ENCODE measurements at places on chromosomes 7 and 10.
A peak's percentile ranks its signal among the peaks of the same experiment; 100 is the strongest.

GRCh38 chr7:25998499-25998898 is 153.5 kb upstream of the NFE2L3 start:
- DNase-seq: no peak

DNA sequence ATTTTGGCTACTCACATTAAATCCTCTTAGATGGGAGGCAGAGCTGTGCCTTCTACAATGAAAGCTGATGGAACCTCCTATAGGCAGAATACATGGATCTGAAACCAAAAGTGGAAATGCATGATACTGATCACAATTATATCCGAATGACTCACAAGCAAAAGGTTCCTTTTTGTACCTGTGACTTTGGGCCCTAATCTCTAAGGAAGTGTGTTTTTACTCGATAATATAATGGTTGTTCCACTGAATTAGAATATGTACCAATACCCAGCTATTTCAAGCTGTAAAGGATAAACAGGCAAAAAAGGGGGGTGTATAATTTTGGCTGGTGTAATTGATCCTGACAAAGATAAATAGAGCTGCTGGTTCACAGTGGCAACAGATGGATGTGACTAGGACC is 17.6 kb upstream of the LAMB1 start:
- no peak for DNase-seq

DNA sequence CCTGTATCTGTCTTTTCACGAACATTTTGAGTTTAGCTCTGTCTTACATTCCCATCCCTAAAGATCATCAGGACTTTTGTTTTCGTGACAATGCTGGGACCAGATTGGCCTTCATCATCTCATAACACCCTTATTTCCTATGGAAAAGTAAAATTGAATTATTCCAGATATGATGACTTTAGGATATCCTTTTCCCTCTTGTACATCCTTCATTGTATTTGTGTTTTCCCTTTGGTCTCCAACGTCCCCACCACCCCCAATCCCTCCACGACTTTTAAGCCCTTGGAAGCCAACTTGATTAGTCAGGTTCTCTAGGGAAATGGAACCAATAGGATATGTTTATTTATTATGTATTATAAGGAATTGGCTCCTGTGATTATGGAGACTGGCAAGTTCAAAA is 167.6 kb downstream of the ARL4A start:
- no peak for DNase-seq

GRCh38 chr7:4882169-4883032 is 1.1 kb downstream of the RADIL start:
- no peak for DNase-seq

GRCh38 chr10:91955114-91955513 is 31.5 kb downstream of the BTAF1 start:
- DNase-seq: no peak

DNA sequence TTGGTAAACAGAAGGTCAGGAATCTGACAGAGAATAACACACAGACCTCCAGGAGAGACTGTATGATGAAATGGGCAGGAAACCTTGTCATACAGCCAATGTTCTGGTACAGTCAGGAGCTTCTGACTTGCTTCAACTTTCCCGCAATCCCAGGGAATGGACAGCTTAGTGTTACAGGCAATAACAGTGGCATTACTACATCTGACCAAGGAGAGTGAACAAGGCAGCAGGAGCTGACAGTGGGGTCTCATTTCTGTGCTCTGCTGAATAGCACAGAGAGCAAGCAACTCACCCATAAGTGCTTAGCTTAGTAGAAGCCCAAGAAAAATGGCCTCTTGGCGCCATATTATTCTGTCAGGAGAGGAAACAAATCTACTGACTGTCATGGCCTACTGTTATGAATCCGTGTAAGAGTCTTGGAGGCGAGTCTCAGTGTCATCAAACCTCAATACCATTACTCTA is 186.2 kb upstream of the MTPN start:
- no peak for DNase-seq

GRCh38 chr7:139426258-139427028 is 57.0 kb downstream of the KLRG2 start:
- DNase-seq: no peak

DNA sequence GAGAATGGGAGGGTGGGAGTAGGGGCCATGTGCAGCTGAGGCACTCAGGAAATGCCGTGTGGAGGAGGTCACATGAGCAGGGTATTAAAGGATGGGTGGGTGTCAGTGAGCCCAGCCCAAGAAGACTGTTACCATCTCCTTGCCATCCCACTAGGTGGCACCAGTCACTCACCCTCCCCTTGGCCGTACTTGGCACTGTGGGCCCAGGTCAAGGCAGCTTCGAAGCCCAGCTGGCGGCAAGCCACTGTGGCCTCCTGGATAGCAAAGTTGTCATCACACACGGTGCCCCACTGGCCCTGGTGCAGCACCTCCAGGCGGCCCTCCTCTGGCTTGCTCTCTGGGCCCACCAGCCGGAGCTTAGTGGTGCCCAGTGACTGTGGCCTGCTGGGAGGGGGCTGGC is 5.4 kb downstream of the LOXL4 start:
- peak; percentile 14 for DNase-seq

DNA sequence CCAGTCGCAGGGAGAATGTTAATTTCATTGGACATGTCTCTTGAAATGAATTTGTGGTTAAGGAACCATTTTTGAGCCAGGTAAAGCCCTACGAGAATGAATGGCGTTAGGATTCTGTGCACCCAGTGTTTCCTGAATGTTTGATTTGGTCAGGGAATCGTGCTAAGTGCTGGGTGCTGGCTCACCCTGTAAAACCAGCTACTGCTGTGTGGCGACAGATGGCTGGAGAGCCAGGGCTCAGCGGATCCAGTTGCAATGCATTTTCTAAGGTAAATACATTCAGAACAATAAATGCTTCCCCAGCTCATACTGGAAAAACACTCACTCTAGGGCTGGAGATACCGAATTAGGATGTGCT is 355.5 kb downstream of the GLRX3 start:
- DNase-seq: no peak

DNA sequence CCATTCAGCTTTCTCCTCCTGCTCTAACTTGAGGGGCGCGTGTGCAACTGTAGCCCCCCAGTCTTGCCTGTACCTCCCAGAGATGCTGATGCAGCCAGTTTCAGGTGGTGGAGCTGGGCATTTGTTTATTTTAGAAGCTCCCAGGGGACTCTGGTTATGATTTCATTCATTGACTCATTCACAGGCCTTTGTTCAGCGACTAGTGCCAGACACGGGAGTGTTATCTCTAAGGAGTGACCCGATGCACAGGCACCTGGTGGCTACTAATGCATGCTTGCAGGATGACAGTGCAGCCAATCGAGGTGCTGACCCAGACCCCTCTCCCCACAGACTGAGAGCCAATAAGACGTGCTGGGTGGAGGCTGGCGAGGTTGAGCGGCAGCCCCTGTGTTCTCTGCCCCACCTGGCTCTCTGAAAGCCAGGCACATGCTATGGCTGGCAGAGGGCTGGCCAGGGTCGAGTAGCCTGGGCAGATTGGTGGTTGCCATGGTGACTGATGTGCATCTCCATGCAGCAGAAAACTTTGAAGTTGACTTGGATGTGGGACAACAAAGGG is 19.7 kb upstream of the SLC18A2 start:
- no peak for DNase-seq

GRCh38 chr7:93043385-93043985 is 74.3 kb downstream of the SAMD9 start:
- no peak for DNase-seq

DNA sequence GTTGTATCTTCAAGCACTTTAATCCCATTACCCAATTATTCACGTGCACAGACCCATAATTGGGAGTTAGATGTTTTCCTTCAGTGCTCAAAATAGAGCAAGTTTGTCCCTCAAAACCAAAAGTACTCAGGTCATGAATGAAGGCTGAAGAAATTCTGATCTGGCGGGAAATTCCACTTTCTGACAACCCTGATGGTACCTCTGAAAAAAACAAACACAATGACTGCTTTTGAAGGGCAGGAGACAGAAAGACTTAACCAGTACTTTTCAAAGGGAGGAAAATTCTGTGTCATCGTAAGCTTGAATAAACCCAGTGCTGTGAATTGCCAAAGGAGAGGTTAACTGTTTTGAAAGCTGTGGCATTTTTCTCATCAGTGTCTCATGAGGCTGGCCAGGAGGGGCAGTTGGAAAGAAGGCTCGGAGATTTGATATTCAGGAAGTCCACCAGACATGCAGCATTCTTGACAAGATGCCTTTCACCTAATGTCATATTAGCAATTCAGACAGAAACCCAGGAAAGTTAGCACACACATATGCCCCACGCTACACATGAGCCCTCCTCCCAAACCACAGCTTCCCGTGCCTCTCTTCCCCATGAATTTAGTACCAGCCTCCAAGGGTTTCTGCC is 347.0 kb downstream of the KCNMA1 start:
- DNase-seq: no peak

DNA sequence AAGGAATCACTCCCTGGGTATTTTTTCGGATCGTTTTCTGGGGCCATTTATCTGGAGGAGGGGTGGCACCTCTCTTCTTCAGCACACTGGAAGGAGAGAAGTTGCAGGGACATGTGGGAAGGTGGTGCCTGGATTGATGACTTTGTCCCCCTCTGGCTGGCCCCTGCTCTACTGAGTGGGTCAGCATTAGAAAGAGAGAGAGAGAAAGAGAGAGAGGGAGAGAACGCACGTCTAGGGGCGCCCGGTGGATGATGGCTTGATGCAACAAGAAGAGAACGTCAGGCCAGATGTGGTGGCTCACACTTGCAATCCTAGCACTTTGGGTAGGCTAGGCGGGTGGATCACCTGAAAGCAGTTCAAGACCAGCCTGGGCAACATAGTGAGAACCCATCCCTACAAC is 5.5 kb upstream of the MUC12 start:
- DNase-seq: no peak

DNA sequence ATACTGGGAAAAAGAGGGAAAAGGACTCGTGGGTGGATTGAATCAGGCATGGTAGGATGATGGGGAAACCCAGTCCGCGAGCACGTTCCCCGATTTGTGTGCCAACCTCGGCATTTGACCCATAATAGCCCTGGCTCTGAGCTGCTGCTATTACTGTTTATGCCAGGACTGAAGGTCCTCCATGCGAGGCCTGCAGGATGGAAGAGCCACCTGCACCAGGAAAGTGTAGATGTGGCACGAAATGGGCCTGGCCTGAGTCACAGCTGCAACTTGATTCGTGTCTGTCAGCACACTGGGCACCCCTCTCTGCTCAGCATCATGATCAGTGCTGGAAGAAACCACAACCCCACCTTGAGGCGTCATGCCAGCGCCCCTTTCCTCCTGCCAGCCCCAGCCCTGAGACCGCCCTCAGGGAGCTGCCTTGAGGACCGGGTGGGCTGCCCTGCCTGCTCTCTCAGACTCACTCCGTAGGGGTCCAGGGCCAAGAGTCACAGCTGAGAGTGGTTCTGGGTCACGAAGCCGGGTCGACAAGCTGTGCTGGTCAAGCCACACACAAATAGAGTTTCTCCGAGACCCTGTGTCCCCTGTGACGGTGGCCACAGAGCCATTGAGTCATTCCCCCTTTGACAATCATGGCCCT is 74.4 kb downstream of the CHST15 start:
- no peak for DNase-seq

DNA sequence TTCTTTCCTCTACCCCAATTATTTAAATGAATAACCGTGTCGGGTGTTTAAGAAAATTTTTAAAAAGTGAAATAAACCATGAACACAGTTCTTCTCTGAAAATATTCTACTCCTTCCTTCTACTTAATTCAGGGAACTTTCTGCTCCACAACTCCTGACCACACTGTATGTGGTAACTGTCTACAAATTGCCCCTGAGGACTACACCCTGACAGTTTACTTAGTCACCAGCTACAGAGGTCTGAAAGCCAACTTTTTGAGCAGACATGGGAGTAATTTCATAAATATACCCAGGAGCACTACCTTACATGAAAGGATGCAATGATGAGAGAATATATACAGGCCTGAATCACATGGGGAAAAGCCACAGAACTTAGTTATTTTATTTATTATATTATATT is 523.2 kb upstream of the SORCS1 start:
- DNase-seq: no peak

Data from GDM1 (cell line).